ENCODE measurements at places on chromosomes 16 and 17. TPM values are rescaled to one million over a fixed set of nuclear protein-coding genes. Genes with fewer than 3 reads are reported as not detected.

DNA sequence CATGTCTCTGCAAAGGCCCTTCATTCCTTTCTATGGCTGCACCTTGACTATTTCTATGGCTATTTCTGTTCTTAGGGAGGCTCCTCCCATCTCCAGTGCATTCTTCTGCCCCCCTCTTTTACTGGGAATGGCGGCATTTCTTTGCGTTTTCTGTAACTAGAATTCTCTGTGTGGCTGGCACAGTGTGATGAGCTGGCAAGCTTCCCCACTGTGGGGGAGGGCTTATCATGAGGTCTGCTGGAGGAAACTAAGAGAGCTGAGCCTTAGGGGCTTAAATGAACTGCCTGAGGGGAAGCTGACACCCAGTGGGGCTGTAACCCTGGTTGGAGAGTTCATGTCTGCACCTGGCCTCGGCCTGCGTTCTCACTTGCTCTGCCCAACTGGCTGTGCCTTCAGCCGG lies 1.5 kb upstream of the CARD14 start:
- DNase-seq = no peak

HYDIN gene
- 0.37 TPM for total RNA-seq

GRCh38 chr17:2780256-2780655 lies 16.0 kb upstream of the RAP1GAP2 start:
- DNase-seq = no peak

C1QL1 gene
- 0.17 TPM for total RNA-seq

GRCh38 chr17:70215656-70216055 lies 46.3 kb downstream of the KCNJ2 start:
- no peak for DNase-seq
